Activated naive CD4-positive, alpha-beta T cell treated with anti-CD3 and anti-CD28 coated beads, Interleukin-2, amount 50 U/mL, for 72 hours (primary cell): ENCODE measurements at places on chromosomes 12 and 14. TPM values are rescaled to one million over a fixed set of nuclear protein-coding genes. Genes with fewer than 3 reads are reported as not detected.

The POTEG gene
- not detected for total RNA-seq

The HVCN1 gene
- total RNA-seq: 6.3 TPM

The IAPP gene
- total RNA-seq: not detected

The ERG28 gene
- total RNA-seq: 25.5 TPM

The KRT79 gene
- 0.12 TPM for total RNA-seq

DNA sequence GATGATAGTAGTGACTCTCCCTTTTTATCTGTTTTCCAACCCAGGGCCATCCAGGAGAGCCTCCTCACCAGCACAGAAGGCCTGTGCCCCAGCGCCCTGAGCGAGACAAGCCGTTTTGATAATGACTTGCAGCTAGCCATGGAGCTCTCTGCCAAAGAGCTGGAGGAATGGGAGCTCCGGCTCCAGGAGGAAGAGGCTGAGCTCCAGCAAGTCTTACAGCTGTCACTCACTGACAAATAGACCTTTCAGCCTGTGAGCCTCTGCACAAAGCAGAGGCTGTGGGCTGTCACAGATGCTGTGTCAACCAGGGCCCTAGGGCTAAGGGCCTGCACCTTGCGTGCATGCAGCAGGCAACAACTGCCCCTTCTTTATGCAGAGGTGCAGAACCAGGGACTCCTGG lies 11.0 kb downstream of the C12orf76 start:
- DNase-seq: no peak

GRCh38 chr14:22168092-22168955 lies 420.7 kb downstream of the DAD1 start:
- DNase-seq: no peak

GRCh38 chr14:58954901-58955861 lies 233.3 kb upstream of the DAAM1 start:
- DNase-seq: no peak

- DNase-seq: peak; percentile 69
Measured at GRCh38 chr14:65961004-65961403, 525.2 kb upstream of the CCDC196 start.
